ENCODE measurements at places on chromosomes 4 and X.

- DNase-seq: no peak
These were observed 230.8 kb downstream of the CPXCR1 start for GRCh38 chrX:88977835-88978234.

- no peak for DNase-seq
These were observed 182.5 kb downstream of the RASL11B start for GRCh38 chr4:53044651-53044960.

DNA sequence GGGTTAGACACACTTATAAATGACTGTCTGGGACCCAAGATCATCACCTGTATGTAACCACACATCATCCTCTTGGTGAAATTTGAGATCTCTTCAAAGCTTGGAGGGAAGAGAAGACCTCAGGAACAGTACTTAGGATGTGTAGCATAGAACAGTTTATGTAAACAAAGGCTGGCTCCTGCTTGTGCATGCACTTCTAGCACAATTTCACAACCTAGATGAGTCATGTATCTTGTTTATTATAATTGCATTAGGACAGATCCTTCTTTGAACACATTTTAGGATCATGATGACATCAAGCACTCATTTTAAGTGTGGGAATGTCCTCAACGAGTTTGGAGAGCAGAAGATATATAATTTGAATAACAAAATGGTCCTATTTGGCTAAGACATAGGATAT, 26.3 kb upstream of the ZMAT1 start:
- no peak for DNase-seq

- no peak for DNase-seq
These were observed 147.1 kb downstream of the NAA11 start for GRCh38 chr4:79178760-79179159.

DNA sequence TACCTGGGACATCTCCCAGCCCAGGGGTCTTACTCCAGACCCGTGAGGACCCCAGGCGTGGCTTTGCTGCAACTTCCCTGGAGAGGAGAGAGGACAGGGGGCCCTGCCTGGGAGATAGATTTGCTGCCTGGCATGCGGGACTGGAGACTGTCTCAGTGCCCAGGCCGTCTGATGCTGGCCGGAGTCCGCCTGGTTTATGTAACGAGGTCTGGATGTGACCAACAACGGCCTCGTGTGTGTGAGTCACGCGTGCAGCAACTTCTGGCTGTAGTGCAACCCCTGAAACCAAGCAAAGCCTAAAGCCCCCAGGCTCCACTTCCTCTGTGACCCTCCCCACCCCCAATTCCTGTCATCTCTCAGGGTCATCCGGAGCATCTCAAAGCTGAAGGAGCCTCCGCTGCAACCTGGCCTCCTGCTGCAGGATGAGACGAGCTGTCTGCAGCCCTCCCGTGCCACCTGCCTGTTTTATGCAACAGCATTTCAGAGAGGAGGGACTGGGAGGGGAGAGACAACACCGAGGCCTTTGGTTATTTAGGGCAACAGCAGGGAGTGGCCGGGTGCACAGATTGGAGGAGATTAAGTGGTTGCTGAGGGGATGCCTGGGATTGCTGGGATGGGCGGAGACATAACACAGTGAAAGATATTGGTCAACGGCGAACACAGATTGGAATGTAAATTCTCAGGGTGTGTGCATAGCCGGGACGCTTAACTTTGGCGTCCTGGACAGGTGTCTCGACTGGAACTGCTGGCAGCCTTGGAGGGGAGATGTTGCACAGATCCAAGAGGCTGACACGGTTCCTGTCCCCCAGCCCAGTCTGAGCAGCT, 16.0 kb downstream of the XG start:
- no peak for DNase-seq

GRCh38 chr4:24736066-24736465, 59.3 kb upstream of the SOD3 start:
- no peak for DNase-seq

DNA sequence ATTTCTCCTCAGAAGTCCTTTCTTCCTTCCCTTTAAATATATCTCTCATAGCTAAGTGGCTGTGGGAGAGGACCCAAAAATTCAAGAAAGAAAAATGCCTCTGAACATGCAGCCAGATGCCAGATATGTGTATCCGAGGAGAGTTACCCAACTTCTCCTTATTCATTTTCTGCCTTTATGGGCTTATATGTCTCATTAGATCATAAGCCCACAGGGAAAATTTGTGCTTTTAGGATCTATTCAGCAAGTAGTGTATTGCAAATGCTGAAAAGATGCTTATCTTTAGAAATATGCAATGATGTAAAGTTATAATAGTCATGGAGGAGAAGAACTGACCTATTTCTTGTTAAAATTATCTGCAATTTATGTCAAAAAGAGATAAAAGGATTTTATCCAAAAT, 371.8 kb upstream of the NOCT start:
- no peak for DNase-seq

GRCh38 chr4:47749060-47749459, 88.8 kb downstream of the CORIN start:
- no peak for DNase-seq

DNA sequence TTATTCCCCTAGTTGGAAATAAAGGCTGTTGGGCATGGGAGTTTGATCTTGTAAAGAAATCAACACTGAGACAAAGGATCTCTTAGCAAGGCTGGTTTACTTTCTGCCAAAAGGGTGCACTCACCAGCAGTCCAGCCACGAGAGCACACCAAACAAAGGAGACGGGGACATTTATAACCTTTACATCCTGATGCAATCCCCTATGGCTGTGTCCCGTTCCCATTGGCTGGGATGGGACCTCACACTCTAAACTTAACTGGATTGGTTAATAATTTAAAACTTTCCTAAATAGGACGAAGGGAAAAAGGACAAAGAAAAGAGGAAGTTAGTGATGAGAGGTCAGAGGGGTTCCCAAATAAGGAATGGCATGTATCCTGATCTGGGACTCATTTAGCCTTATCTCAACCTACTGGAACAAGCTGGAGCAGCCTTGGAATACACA, 17.9 kb downstream of the METAP1 start:
- DNase-seq: no peak

- peak; percentile 5 for DNase-seq
These were observed 106.0 kb downstream of the IQCM start for GRCh38 chr4:149709640-149710039.

DNA sequence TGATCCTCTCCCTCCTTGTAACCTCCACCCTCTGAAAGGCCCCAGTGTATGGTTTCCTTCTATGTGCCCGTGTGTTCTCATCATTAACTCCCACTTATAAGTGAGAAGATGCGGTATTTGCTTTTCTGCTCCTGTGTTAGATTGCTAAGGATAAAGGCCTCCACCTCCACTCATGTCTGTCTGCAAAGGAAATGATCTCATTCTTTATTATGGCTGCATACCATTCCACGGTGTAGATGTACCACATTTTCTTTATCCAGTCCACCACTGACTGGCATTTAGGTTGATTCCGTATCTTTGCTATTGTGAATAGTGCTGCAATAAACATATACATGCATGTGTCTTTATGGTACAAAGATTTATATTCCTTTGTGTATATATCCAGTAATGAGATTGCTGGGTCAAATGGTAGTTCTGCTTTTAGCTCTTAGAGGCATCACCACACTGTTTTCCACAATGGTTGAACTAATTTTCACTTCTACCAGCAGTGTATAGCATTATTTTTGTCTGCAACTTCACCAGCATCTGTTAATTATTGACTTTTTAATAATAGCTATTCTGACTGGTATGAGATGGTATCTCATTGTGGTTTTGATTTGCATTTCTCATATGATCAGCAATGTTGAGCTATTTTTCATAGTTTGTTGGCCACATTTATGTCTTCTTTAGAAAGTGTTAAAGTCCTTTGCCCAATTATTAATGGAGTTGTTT, 1030.9 kb downstream of the FSTL5 start:
- DNase-seq: no peak

DNA sequence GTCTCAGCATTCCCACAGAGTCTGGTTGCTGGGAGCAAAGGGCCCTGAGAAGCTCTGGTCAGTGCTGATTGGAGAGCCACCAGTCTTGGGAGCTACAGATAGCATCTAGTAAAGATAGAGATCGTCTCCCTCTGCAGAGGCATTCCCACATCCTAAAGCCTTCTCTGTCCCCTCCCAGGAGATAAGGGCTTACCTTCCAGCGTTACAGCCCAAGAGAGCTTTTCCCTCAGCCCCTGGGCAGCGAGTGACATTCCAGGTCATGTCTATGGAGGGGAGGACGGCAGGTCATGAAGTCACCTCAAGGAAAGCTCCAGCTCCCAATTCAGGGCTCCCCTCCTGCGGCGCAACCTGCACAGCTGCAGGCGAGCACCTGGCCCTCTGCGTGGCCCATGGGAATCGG, 29.9 kb downstream of the CLDN34 start:
- DNase-seq: no peak

DNA sequence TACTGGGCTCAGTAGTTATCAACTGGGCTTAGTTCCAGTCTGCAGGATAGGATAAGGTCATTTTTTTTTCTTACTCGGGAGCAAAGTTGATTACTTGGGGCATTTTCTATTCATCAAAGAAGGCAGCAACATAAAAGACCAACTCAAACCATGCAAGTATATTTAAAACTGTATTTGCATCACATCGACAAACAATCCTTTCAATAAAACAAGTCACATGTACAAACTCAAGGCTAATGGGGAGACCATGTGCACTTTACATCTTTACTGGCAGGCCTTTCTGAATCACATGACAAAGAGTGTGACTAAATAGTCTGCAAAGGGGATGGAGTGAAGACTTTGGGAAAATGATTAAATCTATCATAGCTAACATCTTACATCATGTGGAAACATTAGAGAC, 610.4 kb upstream of the BOD1L1 start:
- no peak for DNase-seq

DNA sequence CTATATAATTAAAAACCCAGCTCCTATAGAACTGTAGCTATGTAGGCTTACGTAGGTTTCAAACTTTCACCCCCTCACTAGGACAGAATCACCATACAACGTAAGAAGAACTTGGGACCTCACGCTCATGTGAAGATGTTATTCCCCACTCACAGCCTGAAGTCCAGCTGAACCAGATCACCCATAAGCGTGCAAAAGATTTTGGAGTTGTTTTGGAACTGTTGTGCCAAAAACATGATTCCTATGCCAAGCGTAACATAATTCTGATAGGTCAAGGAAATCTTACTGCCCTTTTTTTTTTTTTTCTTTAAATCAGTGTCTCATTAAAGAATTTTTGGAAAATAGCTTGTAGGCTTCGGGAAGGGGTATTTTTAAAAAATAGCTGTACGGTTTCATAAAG, 57.0 kb downstream of the LCORL start:
- no peak for DNase-seq

- DNase-seq: no peak
These were observed 6.7 kb downstream of the ZNF81 start for GRCh38 chrX:47843363-47843762.

- no peak for DNase-seq
These were observed 28.5 kb upstream of the CRMP1 start for GRCh38 chr4:5921101-5921980.

- DNase-seq: no peak
These were observed 17.2 kb upstream of the CENPU start for GRCh38 chr4:184750926-184751584.

- DNase-seq: no peak
These were observed 220.6 kb upstream of the ARSJ start for GRCh38 chr4:114200026-114200425.

DNA sequence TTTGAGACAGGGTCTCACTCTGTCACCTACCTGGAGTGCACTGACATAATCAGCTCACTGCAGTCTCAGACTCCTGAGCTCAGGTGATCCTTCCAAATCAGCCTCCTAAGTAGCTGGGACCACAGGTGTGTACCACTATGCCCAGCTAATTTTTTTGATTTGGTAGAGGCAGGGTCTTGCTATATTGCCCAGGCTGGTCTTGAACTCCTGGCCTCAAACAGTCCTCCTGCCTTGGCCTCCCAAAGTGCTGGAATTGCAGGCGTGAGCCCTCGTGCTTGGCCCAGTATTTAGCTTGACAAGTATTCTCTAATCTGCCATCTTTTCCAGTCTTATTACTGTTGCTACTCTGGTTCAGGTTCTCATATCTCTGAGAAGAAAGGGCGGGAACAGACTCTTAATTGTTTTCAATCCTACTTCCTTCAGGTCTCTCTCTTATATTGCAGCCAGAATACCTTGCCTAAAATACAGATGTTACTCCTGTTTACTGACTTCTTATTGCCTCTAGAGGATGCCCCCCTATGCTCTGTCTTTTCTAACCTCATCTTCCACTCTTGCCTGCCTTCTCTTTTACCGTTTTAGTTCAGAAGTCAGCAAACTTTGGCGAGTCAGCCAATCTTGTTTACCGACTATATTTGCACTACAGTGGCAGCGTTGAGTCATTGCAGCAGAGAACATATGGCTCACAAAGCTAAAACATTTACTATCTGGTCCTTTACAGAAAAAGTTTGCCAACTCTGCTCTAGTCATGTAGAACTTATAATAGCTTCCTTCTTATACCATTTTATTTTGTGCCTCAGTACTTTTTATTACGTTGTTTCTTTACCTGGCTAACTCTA, 19.0 kb downstream of the MRPL1 start:
- no peak for DNase-seq

GRCh38 chrX:129731228-129731627, 7.6 kb upstream of the XPNPEP2 start:
- no peak for DNase-seq

GRCh38 chr4:73007526-73008100, 61.9 kb downstream of the COX18 start:
- no peak for DNase-seq

- no peak for DNase-seq
These were observed 30.9 kb downstream of the RBPJ start for GRCh38 chr4:26351685-26352084.

GRCh38 chrX:5650904-5651303, 577.8 kb downstream of the NLGN4X start:
- DNase-seq: no peak

DNA sequence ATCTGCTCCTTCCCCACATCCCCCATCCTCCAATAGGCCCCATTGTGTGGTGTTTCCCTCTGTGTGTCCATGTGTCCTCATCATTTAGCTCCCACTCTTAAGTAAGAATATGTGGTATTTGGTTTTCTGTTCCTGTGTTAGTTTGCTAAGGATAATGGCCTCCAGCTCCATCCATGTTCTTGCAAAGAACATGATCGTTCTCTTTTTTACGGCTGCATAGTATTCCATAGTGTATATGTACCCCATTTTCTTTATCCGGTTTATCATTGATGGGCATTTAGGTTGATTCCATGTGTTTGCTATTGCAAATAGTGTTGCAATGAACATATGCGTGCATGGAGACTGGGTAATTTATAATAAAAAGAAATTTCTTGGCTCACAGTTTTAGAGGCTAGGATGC, 31.5 kb downstream of the GRK4 start:
- DNase-seq: no peak

GRCh38 chrX:68598841-68599240, 48.6 kb upstream of the STARD8 start:
- DNase-seq: no peak

DNA sequence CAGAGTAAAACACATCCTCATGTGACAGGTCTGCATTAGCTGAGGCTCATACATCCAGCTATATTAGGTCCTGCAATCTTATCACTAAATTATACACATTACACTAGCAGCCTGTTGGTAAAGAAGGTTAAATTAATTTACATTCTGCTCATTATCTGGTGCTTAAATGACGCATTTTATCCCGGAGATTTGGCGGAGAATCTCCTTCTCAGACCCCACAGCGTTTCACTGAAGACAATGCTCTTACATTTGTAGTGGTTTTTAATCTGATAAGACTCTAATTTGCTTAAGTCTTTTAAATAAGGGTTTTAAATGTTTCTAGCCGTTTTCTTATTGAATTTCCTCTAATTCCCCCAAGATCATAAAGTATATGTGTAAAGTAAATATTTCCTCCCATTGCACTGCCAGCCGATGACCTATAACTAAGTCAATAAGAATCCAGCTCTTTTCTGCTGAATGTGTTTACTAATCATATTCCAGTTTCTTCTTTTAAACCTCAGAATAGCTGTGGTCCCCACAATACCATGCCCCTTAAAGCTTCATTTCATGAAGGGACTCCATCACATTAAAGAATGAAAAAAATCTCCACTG, 2.1 kb upstream of the PITX2 start:
- no peak for DNase-seq

All from AG04449 (cell line).